ENCODE measurements at places on chromosomes 11 and 22.

DNA sequence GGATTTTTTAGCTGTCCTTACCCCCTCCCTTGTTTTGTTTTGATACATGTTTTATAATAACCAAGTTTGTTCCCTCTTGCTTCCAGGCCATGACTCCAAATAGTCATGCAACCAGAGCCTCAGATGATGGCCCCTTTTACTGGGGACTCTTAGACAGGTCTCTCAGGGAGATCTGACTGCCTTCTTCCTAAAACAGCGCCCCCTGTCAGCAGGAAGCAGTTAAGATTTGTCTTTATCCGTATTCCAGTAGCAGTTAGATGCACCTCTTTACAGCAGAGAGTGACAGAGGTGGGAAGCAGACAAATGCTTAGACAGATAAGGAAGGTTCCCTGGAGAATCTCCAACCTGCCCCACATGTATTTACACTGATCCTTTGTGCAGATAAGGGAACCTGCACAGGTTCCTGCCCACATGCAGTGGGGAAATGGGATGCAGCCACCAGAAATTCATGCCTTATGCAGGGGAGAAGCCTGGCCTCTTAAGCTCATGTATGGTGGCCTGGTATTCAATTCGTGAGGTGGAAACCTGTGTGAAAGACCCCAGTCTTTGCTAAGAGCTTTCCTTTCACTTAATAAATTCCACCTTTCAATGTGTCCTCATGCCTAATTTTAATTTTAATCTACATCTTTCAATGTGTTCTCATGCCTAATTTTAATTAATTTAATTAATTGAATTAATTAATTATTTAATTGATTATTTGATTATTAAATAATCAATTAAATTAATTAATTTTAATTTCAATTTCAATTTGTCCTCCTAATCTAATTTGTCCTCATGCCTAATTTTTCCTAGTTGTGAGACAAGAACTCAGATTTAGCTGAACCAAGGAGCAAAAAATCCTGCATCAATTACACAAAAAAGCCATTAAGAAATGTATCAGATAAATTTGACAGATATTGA, 11.5 kb upstream of the GLYAT start:
- no peak for DNase-seq

GRCh38 chr11:9528573-9529333, 44.7 kb upstream of the WEE1 start:
- DNase-seq = no peak

DNA sequence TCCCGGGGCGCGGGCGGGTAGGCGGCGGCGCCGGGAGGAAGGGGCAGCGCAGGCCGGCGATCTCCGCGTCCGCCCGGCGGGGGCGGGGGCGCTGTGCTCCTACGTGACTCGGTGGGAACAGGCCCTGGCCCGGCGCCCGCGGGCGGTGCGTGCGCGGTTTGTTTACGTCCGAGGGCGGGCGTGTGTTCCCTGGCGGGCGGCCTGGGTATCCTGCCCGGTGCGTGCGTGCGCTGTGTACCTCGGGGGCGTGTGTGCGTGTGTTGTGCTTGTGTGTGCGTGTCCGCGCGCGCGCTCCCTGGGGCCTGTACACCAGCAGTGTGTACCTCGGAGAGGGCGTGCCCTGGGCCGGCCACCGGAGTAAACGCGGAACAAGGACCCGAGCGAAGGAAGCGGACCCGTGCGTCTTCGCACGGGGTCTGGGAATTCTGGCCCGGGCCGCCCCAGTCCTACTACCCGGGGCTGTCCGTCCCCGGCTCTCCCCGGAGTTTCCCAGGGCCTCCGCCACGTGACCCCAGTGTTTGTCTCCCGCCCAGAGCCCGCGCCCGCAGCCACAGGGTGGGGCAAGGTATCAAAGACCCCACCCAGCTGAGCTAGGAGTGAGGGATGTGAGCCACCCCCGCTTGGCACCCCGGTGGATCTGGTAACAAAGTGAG, 769 bp downstream of the MAFF start:
- DNase-seq = peak; percentile 55

GRCh38 chr11:2580061-2580421, 119.8 kb downstream of the KCNQ1OT1 start:
- DNase-seq = no peak

All from GOT3 (cell line).